Stimulated activated CD8-positive, alpha-beta memory T cell treated with anti-CD3 and anti-CD28 coated beads, Interleukin-4, amount 100 ng/mL, for 1 hour (primary cell): ENCODE measurements at places on chromosomes 5 and 9.

DNA sequence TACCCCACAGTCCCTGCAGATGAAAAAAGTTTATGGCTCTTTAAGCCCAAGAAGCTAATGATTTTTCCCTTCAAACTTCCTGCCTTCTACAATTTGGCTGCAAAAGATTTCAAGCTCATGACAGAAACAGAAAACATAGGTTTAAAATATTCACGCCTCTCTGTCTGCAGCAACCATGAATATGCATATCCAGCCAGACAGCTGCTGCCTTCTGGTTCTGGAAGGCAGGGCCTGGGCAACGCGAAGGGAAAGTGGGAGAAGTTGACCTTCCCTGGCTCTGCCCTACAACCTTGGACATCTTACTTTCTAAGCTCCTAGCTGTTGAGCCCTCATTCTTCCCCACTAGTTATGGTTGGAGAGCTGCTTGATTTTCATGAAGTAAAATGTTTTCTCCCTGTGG, 64.8 kb upstream of the CLINT1 start:
- no peak for DNase-seq

DNA sequence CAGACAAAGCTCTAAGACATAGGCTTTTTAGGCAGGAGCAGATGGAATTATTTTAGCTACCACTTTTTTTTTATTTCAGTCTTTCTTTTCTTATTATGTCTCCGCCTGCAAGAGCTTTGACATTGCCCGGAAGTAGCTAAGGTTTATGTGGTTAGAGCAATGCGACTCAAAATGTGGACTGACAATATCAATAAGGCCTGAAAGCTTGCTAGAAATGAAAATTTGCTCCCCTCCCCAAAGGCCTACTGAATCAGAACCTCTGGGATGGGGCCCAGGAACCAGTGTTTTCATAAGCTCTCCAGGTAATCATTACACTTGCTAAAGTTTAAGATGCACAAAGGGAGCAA, 81.3 kb downstream of the SUSD1 start:
- DNase-seq = no peak

DNA sequence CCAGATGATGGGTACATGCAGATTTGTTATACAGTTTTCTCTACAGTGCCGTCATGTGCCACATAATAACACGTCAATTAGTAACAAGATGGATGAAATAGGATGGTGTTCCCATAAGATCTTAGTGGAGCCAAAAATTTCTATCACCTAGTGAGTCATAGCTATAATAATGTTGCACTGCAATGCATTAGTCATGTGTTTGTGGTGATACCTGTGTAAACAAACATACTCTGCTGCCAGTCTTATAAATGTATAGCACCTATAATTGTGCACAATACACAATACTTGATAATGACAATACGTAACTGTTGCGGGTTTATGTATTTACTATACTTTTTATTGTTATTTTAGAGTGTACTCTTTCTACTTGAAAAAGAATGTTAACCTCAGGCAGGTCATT, 865.4 kb downstream of the MAT2B start:
- no peak for DNase-seq

GRCh38 chr5:78760366-78760765, 111.8 kb upstream of the LHFPL2 start:
- DNase-seq = no peak

GRCh38 chr9:112186695-112187094, 11.6 kb upstream of the SUSD1 start:
- DNase-seq = no peak

- no peak for DNase-seq
These were observed 121.6 kb downstream of the MEF2C start for GRCh38 chr5:88761269-88761850.
